ENCODE measurements at places on chromosomes 5 and 9. TPM values are rescaled to one million over a fixed set of nuclear protein-coding genes. Genes with fewer than 3 reads are reported as not detected.

GRCh38 chr9:33867747-33868439 is 50.9 kb downstream of the UBE2R2 start:
- DNase-seq: no peak

TENT4A gene
- 39.8 TPM for total RNA-seq

PCDHB13 gene
- 0.22 TPM for total RNA-seq

DNA sequence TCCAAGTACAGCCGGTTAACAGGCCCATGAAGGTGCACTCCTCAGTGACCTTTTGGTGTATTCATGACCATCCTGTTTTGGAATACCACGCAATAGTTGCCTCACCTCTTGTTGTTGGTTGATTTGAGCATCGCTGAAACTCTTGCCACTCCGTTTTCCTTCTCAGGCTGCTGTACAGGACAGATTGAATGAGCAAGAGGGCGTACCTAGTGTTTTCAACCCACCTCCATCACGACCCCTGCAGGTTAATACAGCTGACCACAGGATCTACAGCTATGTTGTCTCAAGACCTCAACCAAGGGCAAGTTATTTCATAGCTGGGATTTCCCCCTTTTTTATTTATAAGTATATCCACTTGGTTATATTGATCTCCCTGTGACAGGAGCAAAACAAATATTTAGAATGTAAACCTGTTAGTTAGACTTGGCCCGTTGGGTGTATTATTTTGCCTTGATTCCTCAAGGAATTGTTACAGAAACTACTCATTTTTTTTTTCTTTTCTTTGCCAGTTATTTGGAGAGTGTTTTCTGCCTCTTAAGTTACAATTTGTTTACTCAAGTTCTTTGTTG is 38.1 kb downstream of the FAF2 start:
- no peak for DNase-seq

- no peak for DNase-seq
Observed at GRCh38 chr5:64691291-64691690, 988 bp downstream of the SHISAL2B start.

DNA sequence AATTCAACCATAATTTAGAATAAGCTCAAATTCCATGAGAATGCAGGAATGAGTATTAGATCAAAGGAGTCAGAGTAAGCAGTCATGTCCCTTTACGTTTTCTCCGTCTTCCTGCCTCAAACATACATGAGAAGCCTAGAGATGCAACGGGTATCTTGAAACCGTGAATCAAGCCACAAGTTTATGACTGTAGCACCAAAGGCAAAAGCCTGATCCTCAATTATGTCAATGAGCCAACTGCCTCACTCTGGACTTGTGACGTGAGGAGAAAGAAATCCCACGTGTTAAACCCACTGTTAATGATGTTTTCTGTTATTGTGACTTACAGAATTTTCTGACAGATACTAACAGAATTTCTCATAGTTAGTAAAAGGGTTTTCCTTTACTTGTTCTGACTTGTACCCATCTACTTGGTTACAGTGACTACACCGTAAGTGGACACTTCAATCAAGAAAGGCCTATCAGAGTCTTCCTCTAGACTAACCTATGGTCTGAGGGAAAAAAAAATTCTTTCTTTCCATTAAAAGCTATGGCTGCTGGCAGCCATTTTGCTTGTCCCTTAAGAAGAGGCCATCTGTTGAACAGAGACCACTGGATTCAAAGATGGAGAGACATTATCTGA is 35.3 kb upstream of the HK3 start:
- no peak for DNase-seq

All from HCT116 (cell line).